ENCODE measurements at places on chromosomes 12 and 14.

DNA sequence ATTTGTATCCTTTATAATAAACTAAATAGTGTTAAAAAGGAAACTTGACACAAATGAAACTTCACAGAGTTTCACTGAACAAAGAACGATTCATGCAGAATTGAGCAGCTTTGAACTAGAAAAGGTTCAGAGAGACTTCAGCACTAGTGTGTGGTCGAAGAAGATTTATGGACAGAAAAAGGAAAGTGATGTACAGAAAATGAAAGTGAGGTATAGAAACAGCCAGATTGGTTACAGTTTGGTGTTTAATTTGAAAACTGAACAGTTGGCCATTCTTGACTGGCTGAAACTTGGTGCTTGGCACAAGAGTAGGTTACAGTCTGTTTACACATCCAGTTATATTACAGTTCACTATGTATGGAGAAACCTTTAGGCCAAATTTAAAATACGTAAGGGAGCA, 207.1 kb downstream of the GALC start:
- no peak for DNase-seq

- no peak for DNase-seq
Measured at GRCh38 chr14:51168215-51168613, 71.8 kb upstream of the TMX1 start.

DNA sequence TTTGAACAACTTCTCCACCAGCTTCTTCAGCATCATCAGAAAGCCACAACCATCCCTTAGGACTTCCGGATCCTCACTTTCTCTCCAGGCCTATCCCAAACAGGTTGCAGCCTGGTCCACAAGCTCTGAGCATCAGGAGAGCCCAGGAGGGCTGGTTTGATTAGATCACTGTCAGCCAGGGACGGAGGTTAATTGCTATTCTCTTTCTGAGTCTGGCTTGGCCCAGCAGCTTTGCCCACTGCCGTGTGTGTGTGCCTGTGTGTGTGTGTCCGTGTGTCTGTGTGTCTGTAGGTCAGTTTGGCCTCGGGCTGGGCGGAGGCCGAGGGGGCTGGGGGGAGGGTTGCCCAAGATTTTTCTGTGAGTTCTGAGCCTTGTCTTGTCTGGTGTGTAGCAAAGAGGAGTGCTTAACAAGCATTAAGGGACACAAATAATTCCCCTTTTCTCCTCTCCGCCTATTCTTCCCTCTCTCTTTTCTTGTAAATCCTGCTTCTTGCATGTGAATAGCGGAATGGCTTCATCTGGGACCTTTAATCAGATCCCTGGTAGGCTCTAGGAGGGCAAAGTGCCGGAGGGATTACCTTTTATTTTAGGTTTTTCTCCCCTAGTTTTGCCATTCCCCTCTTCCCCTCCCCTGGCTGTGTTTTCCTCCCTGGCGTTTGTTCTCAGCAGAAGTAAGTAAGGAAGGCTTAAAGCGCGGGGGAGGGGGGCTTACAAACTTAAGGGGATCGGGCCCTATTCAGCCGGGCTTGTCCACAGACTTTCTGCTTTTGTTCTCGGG, 138.2 kb upstream of the LHX5 start:
- DNase-seq: no peak

DNA sequence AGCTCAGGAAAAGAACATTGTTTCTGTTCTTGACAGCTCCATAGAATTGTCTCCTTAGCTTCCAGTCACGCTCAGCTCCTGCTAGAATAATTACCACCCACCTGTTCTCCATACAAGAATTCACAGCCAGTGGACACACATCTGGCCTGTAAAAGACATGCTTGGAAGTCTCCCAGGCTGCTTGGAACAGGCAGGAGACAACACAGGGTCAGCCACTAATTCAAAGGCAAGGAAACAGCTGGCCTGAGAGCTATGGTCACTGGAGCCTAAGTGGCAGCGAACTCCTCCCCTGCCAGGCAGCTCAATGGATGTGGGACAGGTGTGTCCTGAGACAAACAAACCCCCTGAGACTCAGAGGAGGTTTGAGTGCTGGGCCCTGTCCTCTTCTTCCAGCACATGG, 22.9 kb upstream of the LTBP2 start:
- no peak for DNase-seq

GRCh38 chr12:31245822-31246469, 80.0 kb downstream of the SINHCAF start:
- no peak for DNase-seq

GRCh38 chr12:86456241-86456640, 200.1 kb upstream of the MGAT4C start:
- DNase-seq: no peak

DNA sequence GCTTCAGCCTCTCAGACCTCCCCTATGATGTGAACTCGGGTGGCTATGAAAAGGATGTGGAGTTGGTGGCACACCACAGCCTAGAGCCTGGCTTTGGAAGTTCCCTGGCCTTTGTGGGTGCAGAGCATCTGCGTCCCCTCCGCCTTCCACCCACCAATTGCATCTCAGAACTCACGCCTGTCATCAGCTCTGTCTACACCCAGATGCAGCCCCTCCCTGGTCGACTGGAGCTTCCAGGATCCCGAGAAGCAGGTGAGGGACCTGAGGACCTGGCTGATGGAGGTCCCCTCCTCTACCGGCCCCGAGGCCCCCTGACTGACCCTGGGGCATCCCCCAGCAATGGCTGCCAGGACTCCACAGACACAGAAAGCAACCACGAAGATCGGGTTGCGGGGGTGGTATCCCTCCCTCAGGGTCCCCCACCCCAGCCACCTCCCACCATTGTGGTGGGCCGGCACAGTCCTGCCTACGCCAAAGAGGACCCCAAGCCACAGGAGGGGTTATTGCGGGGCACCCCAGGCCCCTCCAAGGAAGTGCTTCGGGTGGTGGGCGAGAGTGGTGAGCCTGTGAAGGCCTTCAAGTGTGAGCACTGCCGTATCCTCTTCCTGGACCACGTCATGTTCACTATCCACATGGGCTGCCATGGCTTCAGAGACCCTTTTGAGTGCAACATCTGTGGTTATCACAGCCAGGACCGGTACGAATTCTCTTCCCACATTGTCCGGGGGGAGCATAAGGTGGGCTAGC, 7.0 kb upstream of the RPS26 start:
- no peak for DNase-seq

GRCh38 chr14:96576937-96577336, 74.8 kb downstream of the PAPOLA start:
- DNase-seq: no peak

DNA sequence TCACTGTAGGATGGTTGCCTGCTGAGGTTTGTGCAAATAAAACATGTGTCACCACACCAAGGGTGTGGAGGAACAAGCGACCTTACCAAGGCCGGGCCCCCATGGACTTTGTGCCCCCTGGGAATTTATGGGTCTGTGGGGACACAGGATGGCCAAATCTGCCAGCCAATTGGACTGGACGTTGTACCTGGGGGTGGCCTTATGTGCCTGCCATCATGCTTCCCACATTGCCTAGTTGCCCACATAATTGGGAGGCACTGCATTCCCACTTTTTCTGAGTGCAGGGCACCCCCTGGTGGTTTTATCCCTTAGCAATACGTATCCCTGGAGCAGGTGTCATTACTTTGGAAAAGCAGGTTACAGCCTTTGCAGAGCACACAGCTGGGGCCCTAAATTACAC, 92.6 kb upstream of the TMPO start:
- DNase-seq: no peak

- no peak for DNase-seq
Measured at GRCh38 chr12:52264435-52264825, 10.0 kb upstream of the KRT86 start.

GRCh38 chr12:104526751-104527150, 70.0 kb downstream of the CHST11 start:
- DNase-seq: no peak

DNA sequence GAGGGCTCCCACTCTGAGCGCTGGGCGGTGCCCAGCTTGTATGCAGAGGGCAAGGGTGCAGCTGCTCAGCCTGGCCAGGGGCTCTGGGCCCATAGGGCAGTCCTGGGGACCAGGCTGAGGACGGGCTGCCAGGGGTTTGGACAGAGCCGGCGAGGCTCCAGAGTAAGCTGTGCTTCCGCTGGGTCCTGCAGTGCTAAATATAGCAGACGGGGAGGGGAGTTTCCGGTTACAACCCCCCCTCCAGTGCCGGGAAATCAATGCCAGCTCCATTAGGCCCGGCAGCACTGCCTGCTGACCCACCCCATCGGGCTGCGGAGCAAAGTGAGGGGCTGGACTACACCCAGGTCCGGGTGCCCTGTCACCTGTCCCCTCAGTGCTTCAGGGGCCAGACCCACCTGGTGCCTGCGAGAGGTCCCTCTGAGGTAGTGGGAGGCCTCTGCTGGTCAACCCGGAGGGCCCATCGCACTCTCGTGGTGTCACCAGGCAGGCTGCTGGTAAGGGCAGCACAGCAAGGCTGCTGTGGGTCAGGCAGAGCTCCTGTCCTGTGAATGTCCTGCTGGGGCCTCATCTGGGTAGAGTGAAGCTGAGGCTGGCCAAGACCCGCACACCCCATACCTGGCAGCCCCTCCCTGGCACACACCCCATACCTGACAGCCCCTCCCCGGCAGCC, 2.6 kb upstream of the JAG2 start:
- no peak for DNase-seq

GRCh38 chr12:75623631-75624154, 112.3 kb upstream of the KRR1 start:
- no peak for DNase-seq

DNA sequence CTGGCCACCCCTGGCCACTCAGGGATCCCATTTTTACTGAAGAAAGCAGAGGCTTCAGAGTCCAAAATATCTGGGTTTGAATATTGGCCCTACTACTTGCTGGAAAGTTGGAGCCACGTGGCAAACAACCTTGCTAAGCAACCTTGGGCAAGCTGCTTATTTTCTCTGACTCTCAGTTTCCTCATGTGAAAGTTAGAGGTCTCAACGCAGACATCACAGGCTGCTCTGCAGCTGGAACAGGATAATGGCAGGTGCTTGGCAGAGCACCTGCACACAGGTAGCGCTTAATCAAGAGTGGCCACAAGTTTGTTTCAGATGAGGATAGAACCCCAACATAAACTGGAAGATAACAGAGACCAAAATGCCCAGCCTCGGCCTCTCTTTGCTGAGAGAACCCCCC, 28.1 kb upstream of the CCND2 start:
- no peak for DNase-seq

DNA sequence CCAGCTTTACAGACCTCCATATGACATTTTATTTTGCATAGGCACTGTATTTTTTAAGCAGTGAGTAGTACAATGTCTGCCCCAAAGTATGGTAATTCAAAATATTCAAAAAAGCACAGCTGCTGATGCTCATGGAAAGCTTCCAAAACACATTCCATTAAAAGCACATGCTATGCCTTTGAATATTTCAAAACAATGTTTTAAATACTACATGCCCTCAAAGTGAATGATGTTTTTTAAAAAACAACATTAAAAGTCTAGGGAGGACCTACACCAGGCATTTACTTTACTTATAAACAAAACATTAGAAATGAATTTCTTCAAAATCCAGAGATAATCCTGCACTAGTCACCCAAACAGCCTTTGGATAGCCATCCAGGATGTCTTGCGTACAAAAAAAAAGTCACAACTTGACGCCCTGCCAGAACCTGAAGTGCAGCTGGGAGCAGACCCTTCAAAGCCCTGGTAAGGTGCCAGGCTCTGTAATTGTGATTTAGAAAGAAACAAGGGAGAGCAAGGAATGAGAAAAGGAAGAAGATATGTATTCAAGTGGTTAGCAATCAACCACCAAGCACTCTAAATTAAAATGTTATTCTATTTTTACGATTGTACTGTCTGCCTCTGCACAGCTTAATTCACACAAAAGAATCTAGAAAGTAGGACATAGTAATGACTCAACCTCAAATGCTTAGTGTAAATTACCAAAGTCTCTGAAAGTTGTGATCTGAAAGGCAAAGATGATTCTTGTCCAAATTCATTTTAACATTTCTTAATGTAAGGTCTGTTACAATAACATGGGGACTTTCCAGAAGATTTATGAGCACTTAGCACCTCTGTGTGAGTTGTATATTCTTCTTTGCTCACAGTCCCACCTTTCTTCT, 31.9 kb downstream of the CEP83 start:
- DNase-seq: no peak

- DNase-seq: no peak
Measured at GRCh38 chr14:68574906-68575305, 218.0 kb downstream of the ZFP36L1 start.

GRCh38 chr12:50580436-50580835, 75.7 kb downstream of the DIP2B start:
- no peak for DNase-seq

- no peak for DNase-seq
Measured at GRCh38 chr14:61430066-61430757, 108.8 kb downstream of the PRKCH start.

GRCh38 chr12:5768581-5769196, 176.4 kb downstream of the ANO2 start:
- DNase-seq: no peak

DNA sequence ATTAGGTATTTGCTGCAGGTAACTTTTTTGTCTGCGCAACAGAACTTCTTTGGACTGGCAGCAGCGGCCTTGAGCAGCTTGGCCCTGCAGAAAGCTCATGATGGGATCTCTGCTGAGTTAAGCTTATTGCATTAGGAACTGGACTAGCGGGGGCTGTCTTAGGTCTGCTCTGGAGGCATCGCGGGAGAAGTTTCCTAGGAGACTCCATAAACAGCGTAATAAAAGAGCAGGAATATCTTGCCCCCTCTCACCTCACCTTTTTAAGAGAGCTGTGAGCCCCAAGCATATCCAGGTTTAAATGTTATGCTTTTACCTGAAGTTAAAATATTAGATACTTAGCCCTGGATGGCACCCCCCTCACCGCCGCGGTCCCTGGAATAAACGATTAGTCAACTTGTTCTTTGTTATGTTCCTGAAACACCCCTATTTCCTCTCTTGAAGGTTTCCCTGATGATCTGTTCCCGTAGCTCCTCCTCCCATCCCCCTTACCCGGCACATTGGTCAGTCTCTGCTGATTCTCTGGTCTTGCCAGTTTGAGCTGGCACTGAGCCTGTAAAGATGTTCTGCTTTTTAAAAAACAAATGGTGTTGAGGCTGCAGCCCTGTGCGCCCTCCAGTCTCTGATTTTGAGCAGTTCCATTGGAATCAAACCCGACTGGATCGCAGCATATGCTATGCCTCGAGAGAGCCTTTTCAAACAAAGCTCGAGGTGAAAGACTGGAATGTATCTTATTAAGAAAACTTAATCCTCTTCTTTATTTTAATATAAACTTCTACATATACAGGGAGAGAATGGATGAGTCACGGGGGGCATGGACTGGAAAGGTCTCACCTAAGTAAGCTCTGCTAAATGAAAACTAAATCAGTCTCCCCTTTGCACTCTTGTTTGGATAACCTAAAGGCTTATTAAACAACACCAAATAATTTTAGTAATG, 1.9 kb downstream of the MLXIP start:
- DNase-seq: no peak

DNA sequence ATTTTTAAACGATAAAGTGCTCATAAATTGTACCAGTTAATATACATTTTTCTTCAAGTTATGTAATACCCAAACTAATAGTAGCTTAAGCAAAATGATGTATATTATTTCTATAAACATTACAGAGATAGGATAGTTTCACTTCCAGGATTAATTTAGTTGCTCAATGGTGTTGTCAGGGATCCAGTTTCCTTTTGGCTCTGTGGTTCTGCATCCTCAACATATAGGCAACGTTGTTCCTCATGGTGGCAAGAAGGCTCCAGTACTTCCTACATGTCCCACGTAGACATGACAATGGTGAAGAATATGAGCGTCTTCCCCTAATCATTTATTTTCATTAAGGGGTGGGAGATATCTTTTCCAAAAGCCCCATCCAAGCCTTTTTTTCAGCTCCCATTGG, 60.7 kb upstream of the DCD start:
- DNase-seq: no peak

- no peak for DNase-seq
Measured at GRCh38 chr12:9910716-9911421, 21.3 kb downstream of the CLEC2A start.

Measured in stimulated activated CD8-positive, alpha-beta memory T cell treated with anti-CD3 and anti-CD28 coated beads, Interleukin-15, amount 100 ng/mL, for 24 hours (primary cell).